RKO (cell line): ENCODE measurements at places on chromosomes 11 and 22.

DNA sequence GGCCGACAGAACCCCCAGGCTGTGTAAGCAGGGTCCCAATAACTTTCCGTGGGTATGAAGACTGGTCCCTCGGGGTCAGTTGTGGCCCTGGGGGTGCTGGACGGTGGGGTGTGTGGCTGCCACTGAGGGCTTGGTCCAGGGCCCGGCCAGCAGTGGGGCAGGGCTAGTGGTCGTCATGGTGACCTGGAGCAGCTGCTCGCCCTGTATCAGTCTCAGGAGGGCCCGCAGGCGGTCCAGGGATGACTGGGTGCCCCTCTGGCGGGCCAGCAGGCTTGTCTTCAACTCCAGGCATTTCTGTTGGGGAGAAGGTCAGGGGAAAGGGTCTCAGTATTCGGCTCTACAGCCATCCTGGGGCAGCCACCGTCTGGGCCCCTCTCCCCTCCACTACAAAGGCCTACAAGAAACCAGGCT, 126.8 kb downstream of the PHF21B start:
- no peak for DNase-seq

DNA sequence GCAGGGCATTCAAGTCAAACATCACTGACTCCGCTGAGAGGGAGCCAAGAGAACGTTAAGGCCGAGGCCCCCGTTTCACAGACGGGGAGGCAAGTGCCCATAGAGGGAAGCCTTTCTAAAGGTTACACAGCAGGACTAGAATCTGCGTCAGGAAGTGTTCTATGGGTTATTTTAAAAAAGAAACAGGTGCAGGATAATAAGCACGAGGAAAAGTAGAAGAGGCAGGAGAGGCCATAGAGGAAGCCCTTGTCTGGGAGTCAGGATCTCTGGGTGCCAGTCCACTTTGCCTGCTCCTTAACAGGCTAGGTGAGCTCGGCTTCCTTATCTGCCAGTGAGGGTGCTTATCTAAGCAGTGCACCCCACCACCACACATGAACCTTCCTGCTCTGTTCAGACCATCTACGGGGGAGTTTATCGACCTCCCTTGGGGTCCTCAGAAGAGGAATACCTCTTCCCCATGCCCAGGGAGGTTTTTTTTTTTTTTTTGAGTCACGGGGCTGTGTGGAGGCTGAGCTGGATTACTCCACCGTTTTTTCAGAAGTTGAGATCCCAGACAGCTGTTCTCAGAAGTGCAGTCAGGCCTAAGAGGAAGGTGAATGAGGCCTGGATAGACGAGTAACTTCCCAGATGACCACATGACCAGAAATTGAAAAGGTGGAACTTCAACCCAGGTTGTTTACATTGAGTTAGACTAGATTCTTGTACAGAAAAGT, 1.2 kb upstream of the FCHSD2 start:
- no peak for DNase-seq

DNA sequence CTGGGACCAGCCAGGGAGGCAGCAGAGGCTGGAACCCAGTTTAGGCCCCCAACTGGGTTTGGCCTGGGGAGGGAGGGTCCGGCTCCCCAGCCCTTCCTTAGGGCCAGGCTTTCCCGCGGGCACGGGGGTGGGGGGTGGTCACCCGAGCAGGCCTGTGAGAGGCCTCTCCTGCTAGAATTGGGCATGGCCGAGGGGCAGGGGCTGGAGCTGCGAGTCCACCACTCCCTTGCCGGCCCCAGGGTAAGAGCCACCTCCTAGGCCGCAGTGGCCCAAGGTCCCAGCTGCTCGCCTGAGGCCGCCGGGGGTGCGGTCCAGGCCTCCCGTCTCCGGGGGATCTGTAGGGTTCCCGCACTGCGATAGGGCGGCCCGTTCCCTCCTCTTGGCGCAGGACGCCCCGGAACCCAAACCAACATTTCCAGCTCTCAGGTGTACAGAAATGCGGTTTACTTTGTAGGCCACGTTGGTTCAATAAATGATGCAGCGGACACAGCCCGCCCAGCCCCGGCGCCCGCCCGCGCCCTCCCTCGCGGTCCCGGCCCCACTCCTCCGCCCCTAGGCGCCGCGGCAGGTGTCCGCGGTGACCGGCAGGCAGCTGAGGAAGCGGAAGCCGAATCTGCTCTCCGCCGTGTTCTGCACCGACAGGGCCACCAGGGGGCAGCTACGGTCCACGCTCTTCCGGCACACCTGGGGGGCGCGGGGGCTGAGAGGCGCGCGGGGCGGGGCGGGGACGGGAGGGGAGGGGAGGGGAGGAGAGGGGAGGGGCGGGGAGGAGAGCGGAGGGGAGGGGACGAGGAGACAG, 5.9 kb downstream of the LMNTD2 start:
- peak; percentile 71 for DNase-seq

GRCh38 chr11:59218893-59219292, 6.2 kb upstream of the MPEG1 start:
- DNase-seq = no peak

- no peak for DNase-seq
These were observed 767.5 kb downstream of the JRKL start for GRCh38 chr11:97157221-97157740.

DNA sequence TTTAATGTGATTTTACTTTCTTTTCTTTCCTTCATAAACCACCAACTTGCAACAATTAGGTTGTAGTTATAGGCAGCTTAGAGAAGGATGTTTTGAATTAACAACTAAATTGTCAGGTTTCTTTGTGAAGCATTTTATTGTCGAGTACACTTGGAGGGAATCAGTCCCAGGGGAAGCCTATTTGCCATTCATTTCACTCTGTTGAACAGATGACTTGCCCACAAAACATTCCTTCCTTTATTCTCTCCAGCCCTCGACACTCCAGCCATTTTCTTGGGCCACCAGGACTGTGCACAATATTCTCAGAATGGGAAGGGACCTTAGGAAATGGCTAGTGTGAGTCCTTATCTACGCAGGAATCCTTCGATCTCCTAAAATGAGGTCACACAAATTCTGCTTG, 620.6 kb downstream of the SOX6 start:
- no peak for DNase-seq

DNA sequence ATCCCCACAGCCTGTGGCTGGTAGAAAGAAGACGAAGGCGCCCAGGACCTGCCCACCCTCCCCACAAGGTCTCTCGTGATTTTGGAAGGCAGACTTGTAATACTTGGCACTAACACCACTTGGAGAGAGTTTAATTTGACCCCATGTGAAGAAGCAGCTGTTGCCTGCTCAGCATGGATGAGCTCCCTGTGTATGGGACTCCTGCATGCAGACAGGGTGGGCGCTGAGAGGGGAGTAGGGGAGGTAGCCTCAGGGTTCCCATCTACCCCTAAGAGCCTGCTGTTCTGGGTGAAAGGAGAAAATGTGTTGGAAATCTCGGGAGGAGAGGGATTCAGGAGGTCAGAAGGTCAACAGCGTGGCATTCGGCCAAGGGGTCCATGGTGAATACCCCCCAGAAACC, 625.9 kb downstream of the TBC1D22A start:
- no peak for DNase-seq

GRCh38 chr22:24112188-24112587, 69.1 kb upstream of the SUSD2 start:
- no peak for DNase-seq

DNA sequence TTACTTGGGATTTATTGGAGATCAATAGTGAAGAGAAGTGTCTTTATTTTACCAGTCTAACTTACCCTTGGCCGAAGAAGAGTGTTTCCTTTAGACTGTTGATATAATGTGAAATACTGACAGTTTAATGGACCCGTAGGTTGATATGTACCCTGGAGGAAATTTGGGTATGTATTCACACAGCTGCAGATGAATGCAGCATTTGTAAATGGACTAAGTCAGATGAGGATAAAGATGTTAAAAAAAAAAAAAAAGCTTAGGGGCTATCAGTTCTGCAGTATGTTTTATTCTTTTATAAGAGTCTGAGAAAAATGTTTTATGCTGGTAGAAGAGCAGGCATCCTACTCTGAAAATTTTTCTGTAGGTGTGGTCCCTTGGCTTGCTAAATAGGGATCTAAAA, 2.7 kb downstream of the REXO2 start:
- DNase-seq = no peak

DNA sequence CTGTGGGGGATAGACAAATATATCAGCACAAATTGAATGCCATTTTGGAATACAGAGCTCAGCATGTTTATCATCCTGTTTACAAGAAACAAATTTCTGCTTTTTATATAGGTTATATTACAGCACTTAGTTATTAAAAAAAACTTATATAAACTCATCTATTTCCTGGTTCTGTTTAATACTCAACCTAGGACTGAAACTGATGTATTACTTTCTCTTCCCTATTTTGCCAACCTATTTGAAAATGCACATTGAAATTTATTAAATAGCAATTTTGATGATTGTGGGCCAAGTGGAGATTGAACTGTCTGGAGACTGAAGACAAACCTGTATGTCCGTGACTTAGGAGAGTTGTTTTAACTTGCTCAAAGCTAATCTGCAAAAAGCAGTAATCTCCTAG, 288.3 kb upstream of the ANO3 start:
- no peak for DNase-seq

- DNase-seq = peak; percentile 72
These were observed 28.3 kb downstream of the NECTIN1 start for GRCh38 chr11:119700536-119701346.

DNA sequence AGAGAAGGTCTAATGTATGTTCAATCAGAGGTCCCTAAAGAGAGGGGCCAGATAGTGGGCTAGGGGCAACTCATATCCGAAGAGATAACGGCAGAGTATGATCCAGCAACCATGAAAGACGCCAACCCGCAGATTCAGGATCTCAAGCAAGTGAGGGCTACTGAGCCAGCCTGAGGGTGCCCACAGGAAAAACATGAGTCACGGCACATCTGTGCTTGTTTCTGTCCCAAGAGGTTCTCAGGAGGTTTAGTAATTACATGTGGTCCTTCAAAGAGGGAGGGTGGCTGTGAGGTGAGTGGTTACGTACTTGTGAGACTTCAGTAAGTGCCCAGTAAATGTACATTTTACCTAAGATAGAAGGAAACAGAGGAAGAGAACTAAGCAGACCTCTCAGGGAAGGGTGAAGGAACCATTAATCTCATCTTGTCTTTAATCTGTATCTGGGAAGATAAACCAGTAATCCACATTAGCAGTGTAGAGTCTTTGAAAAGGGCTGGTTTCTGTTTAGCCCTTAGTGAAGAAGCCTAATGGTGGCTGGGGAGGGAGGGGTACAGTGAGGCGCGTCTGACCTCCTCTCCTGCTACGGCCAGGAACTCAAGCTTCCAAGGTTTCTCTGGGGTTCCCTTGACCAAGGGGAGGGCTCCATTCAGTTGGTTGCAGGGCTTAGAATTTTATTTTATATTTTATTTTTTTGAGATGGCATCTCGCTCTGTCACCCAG, 10.2 kb downstream of the SIRT3 start:
- DNase-seq = peak; percentile 24

DNA sequence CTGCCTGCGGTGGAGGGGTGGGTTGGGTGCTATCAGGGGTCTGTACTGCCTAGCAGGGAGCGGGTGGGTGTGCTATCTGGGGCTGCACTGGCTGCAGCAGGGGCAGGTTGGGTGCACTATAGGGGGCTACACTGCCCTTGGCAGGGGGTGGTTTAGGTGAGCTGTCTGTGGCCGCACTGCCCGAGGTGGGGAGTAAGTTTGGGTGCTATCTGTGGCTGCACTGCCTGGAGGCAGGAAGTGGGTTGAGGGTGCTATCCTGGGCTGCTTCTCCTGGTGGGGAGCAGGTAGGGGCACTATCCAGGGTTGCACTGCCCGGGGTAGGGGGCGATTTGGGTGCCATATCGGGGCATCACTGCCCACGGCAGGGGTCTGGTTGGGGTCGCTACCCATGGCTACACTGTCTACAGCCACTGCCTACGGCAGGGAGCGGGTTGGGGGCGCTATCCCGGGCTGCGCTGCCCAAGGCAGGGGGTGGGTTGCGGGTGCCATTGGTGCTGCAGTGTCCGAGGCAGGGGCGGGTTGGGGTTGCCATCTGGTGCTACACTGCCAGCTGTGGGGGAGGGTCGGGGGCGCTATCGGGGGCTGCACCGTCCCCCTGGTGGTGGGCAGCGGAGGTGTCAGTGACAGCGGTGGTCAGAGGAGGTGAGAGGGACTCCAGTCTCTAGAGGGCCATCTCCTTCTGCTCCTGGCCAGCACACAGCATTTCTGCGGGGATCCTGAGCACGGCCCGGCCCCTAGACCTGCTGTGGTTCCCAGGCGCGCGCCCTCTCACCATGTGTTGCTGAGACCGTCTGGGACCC, 1.3 kb upstream of the RFPL2 start:
- no peak for DNase-seq

DNA sequence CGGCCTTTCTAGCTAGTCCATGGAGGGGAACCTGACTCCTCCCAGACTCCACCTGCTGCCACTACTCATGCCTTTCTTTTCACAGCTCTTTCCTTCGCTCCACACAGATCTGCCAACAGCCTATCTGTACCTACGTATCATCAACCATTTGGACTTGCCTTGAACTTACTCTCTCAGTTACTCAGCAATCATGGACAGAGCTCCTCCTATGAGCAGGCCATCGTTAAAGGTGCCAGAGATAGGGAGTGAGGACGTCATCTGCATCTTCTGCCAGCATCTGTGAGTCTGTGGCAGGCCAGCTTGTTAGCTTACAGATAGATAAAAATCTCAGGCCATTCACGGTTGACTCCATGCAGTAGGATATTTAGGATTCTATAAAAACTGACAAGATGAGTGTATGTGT, 162.9 kb upstream of the ZBED5 start:
- no peak for DNase-seq

DNA sequence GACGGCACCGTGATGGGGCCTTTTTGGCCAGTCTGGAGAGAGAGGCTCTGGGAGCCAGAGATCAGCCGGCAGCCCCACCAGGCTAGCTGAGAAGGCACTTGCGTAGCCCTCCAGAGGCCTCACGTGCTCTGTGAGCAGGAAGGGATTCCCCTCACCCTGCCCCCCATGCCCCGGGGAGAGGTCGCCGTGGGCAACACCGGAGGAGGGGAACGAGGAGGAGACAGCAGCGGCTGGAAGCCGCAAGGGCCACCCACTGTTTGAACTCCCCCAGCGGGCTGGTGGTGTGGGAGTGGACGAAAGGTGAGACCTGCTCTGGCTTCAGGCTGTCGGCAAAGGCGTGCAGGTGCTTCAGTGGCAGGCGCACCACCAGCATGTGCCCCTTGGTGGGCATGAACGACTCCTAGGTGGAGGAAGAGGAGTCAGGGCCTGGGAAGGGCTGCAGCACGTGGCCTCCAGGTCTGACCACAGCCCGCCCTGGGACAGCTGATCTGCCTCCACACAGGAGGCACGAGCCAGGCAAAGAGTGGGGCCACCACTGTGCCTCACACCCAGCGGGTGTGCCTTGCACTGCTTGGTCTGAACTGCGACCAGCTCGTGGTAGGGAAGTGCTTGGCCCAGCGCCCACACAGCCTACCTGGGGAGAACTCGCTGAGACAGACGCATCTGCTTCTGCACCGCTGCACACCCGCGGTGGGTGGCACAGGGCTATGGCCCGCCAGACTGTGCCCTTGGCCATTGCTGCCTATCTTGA, 99.9 kb downstream of the MED15 start:
- no peak for DNase-seq

DNA sequence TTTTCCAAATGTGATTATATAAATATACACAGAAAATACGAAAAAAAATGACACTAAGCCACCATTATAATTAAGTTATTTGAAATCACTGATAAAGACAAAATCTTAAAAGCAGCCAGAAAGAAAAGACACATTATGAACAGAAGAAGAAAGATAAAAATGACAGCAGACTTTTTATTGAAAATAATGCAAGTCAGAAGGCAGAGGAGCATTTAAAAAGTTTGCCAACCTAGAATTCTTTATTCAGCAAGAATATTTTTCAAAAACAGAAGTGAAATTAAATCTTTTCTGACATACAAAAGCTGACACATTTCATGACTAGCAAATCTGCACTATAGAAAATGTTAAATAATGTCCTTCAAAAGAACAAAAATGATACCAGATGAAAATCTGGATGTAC, 77.8 kb downstream of the CD82 start:
- DNase-seq = no peak

- no peak for DNase-seq
These were observed 60.4 kb upstream of the PAX6 start for GRCh38 chr11:31871310-31872075.
